ENCODE measurements at places on chromosomes 5 and 9.

DNA sequence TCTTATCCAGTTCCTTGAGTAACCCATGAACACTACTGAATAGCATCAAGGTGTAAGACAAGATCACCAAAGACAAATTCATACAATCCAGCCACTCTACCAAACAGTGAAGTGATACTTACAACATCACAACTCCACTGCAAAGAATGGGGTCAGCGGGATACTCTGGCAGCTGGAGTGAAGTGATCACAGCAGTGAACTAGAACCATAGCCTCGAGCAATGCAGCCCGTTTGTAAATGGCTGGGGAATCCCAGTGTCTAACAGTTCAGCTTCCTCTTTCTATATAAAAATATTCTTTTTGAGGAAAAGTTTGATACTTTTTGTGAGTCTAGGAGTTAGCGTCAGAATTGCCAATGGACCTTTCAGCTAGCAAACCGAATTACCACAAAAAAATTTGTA is 515.2 kb downstream of the ZNF608 start:
- no peak for DNase-seq

- DNase-seq = no peak
Observed at GRCh38 chr5:171323007-171323406, 14.0 kb downstream of the TLX3 start.

GRCh38 chr5:128682669-128683068 is 144.6 kb upstream of the FBN2 start:
- DNase-seq = no peak

GRCh38 chr5:91494447-91494996 is 111.4 kb upstream of the ARRDC3 start:
- DNase-seq = no peak

- DNase-seq = no peak
Observed at GRCh38 chr9:117624106-117624505, 80.1 kb upstream of the TLR4 start.

DNA sequence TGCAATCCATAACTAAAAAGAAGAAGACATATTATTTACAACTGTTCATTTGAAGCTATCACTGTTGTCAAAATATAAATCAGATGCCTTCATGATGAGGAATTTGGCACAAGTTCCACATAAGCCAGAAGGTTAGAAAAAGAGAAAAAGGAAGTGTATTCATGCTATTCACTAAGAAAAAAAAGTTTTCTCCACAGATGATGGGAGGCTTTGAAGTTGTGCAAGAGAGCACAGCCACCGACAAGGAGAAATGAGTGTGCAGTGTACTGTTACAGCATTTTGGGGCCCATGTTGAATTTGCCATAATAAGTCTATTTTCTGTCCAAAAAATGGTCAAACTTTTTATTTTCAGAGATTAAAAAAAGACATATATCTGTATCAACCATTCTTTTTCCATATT is 32.9 kb upstream of the IFNK start:
- DNase-seq = no peak

DNA sequence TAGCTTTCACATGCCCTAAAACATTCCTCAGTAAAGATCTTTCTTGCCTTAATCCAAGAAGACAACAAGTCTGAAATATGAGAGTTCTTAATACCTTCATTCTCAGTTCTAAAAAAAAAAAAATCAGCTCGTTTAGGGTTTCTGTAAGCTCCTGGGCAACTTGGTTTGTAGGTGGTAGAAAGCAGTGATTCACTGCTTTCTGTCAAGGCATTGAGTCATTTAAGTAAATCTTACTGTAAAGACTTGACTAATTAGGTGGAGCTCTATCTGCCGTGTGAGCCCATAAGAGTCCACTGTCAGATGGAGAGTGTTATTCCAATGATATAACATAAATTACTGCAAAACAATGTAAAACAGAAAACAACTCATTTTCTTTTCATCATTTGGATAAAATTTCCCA is 56.1 kb upstream of the MAST4 start:
- DNase-seq = no peak

- DNase-seq = no peak
Observed at GRCh38 chr9:99720455-99721050, 101.1 kb upstream of the NR4A3 start.

- no peak for DNase-seq
Observed at GRCh38 chr9:77158772-77159513, 18.4 kb upstream of the VPS13A start.
